Ovary (tissue), 10 donors: ENCODE measurements at places on chromosomes 7 and 10.

DNA sequence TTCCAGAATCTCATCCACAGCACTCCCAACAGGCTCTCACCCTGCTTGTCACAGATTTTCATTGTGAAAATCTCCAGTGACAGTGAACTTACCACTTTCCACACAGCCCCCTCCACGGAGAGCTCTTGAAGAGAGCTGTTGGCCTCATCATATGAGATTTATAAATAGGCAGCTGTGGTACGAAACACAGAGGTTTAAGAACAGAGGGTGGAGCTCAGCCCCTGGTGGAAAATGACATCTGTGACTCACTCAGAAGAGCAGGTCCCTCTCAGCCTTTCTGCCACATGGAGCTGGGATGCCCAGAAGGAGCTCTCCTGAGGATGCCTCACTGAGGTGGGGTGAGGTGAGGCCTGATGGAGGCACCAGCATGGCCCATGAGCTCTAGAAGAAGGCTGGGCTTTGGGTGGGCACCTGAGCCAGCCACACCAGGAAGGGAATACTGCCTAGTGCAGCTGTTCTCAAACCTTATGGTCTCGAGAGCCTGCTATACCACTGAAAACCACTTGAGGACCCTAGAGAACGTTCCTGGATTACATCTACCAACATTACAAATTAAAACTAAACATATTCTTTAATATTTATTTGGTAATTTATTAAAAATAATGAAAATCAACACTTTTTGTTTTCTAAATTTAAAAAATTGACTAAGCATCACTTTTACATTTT, 25.8 kb upstream of the EEPD1 start:
- DNase-seq = no peak

DNA sequence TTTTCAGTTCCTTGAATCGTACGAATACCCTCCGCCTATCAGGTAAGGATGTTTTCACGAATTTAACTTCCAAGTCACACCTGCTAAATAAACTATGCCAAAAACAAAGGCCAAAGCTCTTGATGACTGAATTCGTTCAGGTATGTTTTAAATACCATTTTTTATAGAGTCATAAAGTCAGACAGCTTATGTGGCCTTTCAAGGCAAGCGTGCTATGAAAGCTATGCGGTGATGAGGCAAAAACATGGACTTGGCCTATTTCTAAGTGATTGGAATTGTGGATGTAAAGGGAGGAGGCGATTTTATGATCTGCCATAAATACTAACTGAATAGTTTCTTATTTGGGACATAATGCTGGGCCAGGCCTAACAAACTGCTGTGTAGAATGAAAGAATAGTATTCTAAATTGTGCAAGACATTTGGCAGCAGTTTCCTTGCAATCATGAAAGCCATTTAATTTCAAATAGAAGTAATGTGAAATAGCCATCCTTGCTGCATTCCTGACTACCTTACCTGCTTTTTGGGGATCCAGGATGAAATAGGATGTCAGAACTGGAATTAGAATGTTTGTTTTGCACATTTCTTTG, 14.0 kb downstream of the SLC39A12 start:
- DNase-seq = no peak

DNA sequence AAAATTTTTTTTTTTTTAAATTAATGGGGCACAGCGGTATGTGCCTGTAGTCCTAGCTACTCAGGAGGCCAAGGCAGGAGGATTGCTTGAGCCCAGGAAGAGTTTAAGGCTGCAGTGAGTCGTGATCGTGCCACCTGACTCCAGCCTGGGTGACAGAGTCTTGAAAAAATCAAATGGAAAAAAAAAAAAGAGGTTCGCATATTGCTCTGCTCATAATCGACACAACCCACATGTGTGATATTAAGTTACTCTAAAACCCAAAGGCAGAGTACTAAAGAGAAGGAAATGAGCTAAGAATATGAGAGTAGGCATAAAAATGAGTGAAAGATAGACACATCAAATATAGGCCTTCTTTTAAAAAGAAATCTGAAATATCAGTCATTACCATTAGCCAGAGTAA, 66.3 kb downstream of the IGF2BP3 start:
- no peak for DNase-seq

GRCh38 chr10:26738301-26738911, 40.9 kb downstream of the PDSS1 start:
- DNase-seq = no peak

GRCh38 chr7:159022238-159022993, 122.3 kb downstream of the VIPR2 start:
- no peak for DNase-seq

DNA sequence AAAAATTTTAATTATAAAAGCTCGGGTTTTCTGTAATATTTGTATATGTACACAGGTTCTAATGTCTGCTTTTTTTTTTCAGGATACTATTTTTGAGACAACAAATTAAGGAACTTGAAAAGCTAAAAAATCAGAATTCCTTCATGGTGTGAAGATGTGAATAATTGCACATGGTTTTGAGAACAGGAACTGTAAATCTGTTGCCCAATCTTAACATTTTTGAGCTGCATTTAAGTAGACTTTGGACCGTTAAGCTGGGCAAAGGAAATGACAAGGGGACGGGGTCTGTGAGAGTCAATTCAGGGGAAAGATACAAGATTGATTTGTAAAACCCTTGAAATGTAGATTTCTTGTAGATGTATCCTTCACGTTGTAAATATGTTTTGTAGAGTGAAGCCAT, 57.9 kb upstream of the BAMBI start:
- DNase-seq = no peak

- DNase-seq = no peak
These were observed 55.4 kb upstream of the KIAA1217 start for GRCh38 chr10:24153537-24153936.

GRCh38 chr10:132264966-132265889, 42.5 kb downstream of the STK32C start:
- DNase-seq = peak; percentile 6

- DNase-seq = no peak
These were observed 495.6 kb downstream of the RPS24 start for GRCh38 chr10:78529262-78529661.

DNA sequence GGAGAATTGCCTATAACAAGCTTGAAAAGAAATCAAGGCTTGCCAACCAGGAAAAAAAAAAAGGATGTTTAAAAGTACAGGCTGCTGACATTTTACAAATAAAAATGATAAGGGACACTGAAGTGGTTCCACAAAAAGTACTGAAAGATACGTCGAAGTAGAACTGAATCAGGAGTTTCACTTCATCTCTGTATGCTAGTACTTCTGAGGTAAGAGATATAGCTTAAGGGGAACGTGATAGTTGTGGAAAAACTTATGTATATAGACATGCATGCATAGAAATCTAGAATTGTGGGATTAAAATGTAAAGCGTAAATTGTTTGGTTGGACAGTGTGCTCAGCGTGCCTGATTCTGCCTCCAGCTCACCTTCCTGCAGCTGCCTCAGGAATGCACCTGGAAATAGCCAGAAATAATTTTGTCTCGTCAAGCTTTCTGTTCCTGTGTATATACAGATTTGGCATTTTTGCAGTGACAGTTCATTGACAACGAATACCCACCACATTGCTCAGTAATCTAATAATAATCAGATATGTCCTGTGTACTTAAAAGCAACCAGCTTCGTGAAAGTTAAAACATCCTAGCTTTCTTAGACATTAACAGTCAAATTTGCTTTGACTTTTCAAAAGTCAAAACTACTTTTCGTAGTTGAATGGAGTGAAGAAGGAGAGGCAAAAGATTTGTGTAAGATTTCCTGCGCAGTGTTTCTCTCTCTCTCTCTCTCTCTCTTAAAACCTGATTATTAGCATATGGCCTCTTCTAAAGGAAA, 1.4 kb downstream of the SOSTDC1 start:
- no peak for DNase-seq

- no peak for DNase-seq
These were observed 19.1 kb upstream of the VOPP1 start for GRCh38 chr7:55591282-55591931.

- no peak for DNase-seq
These were observed 24.9 kb upstream of the SFRP5 start for GRCh38 chr10:97796651-97797050.

- DNase-seq = no peak
These were observed 1.5 kb downstream of the SVOPL start for GRCh38 chr7:138699661-138700060.

DNA sequence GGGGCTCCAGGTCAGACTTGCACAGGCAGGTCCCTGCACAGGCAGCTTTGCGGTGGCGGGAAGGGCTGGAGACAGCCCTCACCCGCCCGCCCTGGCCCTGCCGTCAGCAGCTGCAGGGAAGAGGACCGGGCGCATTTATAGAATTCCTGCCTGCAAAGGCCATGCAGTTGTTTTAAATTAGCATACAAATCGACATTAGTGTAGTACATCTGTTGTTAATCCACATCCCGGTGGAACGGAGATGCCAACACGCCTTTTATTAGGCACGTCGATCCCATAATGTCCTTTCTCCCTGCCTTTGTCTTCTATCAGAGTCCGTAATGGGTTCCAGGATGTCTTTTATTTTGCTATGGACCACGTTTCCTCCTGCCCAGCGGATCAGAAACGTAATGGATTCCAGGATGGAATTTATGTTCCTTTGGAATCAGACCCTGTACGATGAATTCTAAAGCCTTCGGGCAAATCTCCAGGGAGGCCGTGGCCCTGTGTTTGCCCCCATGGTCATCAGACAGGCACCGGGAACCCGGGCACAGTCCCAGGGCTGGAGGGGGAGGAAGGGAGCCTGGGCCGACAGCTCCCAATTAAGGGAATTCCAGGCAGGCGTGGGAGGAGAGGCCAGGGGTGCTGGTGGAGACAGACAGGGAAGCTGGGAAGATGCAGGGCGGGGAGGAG, 123.9 kb downstream of the COL26A1 start:
- DNase-seq = peak; percentile 40

GRCh38 chr7:116711790-116712189, 39.8 kb downstream of the MET start:
- DNase-seq = no peak

DNA sequence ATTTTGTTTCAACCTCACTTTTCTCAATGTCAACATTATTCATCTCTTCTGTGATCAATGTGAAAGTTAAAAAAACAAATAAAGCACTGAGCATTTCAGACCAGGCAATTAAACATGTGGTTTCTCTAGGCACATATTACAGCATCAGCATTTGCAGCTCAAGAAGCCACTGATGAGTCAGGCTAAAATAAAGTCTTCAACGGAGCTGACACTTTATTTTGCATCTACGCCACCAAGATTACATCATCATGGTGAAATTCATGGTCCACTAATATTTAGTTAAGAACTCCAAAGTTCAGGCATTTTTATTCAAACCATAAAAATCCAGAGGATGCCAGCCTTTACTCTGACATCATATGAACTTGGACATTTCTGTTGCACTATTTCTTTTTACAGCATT, 33.0 kb downstream of the MAGI2 start:
- DNase-seq = no peak

- DNase-seq = no peak
These were observed 54.2 kb upstream of the SVIL start for GRCh38 chr10:29689001-29689400.

DNA sequence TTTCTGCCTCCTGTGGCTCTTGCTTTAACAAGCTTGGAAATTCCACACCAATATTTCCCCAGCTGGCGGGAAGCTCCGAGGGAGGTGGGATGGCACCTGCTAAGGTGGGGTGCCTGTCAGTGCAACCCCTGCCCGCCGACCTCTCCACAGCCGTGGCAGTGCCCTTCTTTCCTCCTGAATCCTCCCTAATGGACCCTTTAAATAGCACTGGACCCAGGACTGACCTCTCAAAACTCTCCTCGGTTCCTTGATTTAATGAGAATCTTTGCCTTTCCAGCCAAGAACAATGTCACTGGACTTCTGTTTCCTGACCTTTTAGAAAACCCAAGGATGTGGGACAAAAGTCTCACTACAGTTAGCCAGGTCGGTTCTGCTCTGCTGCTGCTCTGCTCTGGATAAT, 63.2 kb upstream of the EXOC6 start:
- DNase-seq = no peak

GRCh38 chr10:97713339-97713825, at the start of gene MARVELD1:
Gene MARVELD1 (plus strand): TSS chr10:97713730. CDS start chr10:97713877, 147 bp downstream.
- DNase-seq = peak; percentile 82

- DNase-seq = no peak
These were observed 99.8 kb downstream of the WDR37 start for GRCh38 chr10:1155791-1156615.

DNA sequence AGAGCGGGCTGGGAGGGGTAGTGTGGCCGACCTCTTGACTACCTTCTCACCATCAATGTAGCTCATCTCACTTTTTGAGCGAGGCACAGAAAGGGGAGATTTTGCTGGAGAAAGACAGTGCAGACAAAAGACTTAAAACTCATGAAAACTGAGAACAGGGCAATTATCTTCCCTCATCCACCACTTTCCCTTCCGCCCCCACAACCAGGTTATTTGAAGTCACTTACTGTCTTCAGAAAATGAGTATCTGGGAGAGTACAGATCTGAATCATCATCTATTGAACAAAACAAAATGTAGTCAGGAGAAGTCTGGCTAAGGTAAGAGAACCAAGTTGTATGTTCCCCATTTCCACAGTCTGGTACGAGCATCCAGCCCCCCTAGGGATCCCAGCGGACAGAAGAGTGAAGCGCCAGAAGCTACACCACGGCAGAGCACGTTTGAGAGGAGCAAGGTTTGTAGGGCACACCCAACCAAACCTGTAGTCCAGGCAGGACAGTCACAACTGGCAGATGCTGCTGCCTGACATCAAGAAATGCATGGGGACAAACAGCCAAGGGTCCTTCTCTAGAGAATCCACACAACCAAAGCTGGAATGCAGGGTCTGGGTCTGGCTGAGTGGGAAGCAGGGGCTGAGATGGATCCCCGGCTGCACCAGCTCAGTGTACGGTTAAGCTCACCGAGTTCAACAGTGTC, 93.4 kb upstream of the PDLIM1 start:
- DNase-seq = no peak

DNA sequence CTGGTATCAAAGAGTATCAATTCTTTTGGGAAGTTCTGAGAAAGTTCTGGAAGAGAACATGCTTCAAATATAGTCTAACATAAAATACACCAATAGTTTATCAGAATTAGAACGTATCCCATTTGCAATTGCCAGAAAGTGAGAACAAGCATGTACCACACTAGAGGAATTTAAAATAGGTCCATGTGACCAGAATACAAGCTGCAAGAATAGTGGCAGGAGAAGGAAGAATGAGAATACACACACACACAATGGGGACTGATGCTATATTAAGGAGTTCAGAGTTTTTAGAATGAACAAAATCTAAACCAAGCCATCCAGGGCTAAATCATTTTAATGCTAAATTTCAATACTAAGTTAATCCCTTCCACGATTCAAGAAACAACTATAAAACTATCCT, 99.1 kb upstream of the TMEM168 start:
- DNase-seq = no peak
